Naive B cell (primary cell): ENCODE measurements at places on chromosomes 16 and 17. TPM values are rescaled to one million over a fixed set of nuclear protein-coding genes. Genes with fewer than 3 reads are reported as not detected.
A peak's percentile ranks its signal among the peaks of the same experiment; 100 is the strongest.

DNA sequence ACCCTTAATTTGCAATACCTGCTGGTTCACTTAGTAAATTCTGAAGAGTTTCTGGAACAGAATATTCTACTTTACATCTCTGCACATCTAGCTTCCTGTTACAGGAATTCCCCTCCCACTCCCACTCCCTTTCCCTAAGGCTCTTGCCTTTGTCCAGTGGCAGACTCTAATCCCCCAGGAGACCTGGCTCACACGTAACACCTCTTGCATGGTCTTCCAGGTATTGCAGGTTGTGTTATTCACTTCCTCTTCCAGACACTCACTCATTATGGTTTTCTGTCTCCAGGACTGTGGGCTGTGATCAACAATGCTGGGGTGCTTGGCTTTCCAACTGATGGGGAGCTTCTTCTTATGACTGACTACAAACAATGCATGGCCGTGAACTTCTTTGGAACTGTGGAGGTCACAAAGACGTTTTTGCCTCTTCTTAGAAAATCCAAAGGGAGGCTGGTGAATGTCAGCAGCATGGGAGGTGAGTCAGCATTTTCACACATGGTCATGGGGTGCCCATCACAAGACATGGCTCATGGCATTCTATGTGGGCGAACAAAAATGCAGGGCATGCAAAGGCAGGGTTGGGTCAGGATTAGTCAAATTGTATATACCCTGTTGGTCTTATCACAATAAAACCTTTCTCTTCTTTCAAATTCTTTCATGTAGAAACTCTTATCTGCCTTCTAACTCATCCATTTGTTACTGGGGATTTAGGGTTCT, 35.8 kb downstream of the HSD17B2 start:
- DNase-seq, result no peak

DNA sequence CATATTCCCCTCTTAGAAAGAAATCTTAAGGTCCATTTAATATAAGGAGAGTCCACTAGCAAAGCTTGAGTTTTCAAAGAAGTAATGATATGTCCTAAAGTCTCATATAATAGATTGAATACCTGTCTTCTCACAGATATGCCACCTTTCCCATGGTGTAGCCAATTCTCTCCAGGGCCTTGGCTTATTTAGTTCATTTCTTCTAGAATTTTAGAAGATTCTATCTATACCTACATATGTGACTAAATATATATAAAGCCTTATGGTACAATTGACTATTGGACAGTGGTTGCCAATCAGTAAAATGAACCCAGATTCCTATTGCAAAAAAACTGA, 370.7 kb upstream of the MAF start:
- no peak for DNase-seq

- no peak for DNase-seq
Observed at GRCh38 chr17:71824671-71825070, 296.1 kb upstream of the SOX9 start.

GRCh38 chr17:15742921-15743320, 10.8 kb downstream of the TBC1D26 start:
- no peak for DNase-seq

DNA sequence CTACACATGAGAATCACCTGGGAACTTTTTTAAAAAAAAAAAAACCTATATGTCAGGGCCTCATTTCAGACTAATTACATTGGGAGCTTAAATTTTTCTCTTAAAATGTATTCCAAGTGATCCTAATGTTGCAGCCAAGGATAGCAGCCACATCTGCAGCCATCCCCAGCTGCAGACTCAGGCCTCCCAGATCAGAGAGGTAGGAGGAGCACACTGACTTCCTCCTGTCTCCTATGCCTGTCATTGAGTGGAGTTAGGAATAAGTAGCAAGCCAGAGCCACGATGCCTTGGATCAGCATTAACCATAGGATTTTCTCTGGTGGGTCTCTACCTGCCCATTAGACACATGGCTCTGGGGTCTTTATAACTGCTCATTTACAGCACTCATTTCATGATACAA, 463.5 kb downstream of the HS3ST4 start:
- no peak for DNase-seq

GRCh38 chr16:46839986-46840443, 9.0 kb upstream of the C16orf87 start:
- DNase-seq, result no peak

GRCh38 chr17:39867084-39867879, 720 bp upstream of the ZPBP2 start:
- DNase-seq, result peak; percentile 50

The RDM1 gene
- polyA plus RNA-seq, result not detected

DNA sequence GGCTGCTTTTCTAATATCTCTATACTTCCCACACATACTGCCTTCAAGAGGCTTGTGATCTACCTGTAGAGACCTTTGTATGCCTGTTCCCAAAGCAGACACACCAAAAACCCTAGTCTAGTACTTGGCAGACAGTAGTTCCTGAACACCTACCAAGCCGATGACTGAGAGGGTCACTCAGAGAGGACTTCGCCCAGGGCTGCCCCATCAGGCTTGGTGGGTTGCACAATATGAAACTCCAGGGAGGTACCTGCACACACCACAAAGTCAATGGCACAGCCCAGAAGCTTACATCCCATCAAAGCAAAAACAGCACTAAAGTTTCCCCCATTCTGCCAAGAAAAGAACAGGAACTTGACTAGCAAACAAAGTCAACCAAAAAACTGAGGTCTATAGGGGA, 30.3 kb downstream of the ASPA start:
- no peak for DNase-seq

The MMD gene
- 38.4 TPM for polyA plus RNA-seq

The UTS2R gene
- not detected for polyA plus RNA-seq

DNA sequence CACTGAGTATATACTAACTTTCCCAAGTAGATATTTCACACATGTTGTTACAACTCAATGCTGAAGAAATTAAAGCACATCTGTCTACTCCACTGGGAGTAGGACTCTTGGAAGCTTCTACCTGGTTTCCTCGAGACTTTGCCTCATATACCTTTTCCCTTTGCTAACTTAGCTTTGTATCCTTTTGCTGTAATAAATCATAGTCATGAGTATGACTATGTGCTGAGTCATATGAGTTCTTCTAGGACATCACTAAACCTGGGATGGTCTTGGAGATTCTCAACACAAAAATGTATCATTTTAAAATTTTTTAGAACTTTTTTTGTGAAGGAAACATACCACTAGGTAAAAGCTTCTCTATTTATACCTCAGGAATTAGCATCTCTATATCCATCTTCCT, 39.8 kb downstream of the ABCA5 start:
- DNase-seq, result no peak

DNA sequence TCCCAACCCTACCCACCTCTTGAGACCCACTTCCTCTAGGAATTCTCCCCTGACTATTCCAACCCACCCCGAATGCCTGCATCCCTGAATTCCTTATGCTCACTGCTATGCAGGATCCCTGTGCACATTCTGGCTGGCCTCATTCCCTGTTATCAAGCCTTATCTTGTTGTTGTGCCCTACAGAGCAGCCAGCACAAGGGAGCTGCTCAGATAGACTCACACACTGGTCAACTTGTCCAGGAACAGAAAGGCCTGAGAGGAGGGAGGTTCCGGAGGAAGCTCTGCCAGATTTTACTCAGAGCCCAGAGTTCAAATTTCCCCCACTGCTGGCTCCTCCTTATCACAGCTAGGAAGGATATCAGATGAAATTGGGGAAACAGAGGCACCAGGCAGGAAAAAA, 24.8 kb upstream of the MYO18A start:
- no peak for DNase-seq

DNA sequence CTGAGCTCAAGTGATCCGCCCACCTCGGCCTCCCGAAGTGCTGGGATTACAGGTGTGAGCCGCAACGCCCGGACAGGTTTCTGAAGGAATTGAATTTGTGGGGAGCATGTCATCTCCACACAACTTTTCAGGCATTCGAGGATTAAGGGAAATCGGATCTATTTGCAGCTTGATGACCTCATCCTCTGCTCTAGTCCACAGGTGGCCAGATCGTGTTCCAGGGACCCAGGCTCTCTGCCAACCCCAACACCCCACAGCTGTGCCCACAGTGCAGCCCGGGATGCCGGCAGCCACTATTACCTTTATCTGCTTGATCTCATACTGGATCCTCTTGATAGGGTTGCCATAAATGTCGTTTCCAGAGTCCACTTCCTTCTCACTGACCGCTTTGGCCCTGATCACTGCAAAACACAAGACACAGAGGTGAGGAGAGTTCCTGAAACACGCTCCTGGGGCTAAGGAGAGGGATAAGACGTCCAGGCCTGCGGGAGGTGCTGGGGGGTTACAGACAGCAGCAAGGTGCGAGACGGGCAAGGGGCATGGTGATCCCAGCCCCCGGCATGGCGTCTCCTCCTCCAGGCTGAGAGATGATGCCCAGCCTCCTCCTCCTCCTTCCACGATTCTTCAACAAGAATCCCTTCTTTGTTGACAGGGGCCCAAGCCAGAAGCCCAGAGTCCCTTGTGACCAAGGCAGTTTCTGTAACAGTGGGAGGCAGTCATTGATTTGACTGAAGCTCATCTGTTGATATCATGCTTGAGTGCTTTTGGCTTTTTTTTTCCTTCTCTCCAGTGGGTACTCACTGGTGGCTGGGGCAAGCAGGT, 29.3 kb downstream of the CEP295NL start:
- DNase-seq, result no peak

The CBFA2T3 gene
- 0.14 TPM for polyA plus RNA-seq

The KRTAP9-4 gene
- polyA plus RNA-seq, result not detected

The HYDIN gene
- polyA plus RNA-seq, result 0.23 TPM

The ITGB3 gene
- polyA plus RNA-seq, result 2.1 TPM

DNA sequence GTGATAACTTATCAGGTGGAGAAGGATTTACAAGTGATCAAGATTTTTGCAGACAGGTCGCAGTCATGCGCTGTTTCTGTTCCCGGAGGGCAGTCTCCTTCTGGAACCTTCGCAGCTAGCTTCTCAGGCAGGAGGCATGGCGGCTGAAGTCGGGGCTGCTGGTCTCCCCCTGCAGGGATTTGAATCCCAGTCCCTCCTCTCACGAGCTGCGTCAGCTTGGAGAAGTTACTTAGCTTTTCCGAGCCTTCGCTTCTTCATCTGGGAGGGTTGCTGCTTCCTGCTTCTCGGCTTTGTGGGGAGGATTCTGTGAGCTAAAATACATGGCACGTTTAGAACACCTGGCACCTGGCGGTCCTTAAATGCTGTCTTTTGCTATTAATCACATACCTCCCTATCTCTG, 287.8 kb upstream of the FOXF1 start:
- no peak for DNase-seq

The PRR35 gene
- not detected for polyA plus RNA-seq

The SCNN1B gene
- polyA plus RNA-seq, result not detected

DNA sequence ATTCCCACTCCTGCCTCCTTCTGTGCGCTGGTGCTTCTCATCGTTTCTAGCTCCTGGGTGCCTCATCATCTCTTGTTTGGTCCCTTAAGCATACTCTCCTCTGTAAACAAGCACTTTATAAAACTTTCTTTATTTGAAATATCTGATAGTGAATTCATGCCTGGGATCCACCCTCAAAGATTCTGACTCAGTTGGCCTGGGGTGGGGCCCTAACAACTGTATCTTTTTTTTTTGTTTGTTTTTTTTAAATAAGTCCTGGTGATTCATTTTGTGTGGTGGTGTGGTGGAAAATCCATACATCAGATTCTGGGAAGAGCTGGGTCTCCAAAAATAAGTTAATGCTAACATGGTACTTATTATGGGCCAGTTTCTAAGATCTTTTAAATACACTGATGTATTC, 678.3 kb downstream of the TOX3 start:
- no peak for DNase-seq

The SNX20 gene
- 40.3 TPM for polyA plus RNA-seq

- no peak for DNase-seq
Observed at GRCh38 chr16:72894293-72895151, 153.4 kb downstream of the ZFHX3 start.

- no peak for DNase-seq
Observed at GRCh38 chr16:86306011-86306644, 204.2 kb upstream of the FOXF1 start.

DNA sequence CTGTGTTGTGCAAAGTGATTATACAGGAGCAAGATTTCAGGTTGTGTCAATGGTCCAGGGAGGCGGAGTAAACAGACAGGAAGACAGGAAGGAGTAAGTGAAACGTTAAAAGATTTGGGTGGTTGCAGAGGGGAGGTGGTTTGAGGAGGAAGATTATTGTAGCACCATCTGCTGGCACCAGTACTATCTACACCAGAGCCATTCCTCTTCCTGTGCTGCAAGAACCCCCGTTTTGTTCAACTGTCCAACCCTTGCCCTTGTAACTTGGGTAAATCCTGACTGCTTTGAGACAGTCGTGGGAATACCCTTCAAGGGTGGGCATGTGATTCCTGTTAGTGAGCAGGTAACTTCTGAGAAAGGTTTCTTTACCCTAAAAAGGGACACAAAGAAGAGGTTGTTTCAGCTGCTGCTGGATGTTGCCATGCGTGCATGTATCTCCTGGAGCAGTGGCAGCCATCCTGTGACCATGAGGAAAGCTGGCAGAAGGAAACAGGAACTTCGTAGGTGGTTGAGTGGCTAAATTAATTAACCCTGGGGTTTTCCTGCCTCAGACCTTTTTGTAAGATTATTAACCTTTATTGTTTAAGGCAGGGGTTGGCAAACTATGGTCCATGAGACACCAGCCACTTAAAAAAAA, 124.1 kb downstream of the PRKCA start:
- DNase-seq, result no peak

GRCh38 chr17:9206741-9207332, 185.5 kb downstream of the NTN1 start:
- no peak for DNase-seq

The DBF4B gene
- 0.45 TPM for polyA plus RNA-seq

- DNase-seq, result no peak
Observed at GRCh38 chr17:28256370-28256769, 62.6 kb upstream of the TMEM97 start.

The RASD1 gene
- polyA plus RNA-seq, result not detected
